Stimulated activated CD8-positive, alpha-beta memory T cell treated with anti-CD3 and anti-CD28 coated beads, Interleukin-7, amount 100 ng/mL, for 1 hour (primary cell): ENCODE measurements at places on chromosomes 1 and 21.
A peak's percentile ranks its signal among the peaks of the same experiment; 100 is the strongest.

DNA sequence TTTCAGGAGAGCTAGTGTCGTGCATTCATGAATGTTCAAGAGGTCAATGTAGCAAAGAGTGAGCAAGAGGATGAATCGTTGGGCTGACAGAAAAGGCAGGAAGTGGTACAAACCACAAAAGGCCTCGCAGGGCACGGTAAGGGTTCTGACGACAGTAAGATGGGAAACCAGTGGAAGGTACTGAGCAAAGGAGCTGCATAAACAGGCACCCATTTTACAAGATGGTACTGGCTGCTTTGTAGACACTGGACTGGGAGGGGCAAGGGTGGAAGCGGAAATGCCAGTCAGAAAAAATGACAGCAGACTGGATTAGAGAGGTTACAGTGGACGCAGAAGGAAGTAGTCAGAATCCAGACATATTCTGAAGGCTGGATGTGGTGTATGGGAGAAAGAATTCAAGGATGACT lies 123.5 kb downstream of the PTPN14 start:
- DNase-seq = peak; percentile 27

- no peak for DNase-seq
These were observed 65.7 kb downstream of the DISP1 start for GRCh38 chr1:222880587-222880986.

GRCh38 chr1:54081306-54082270 lies 28.2 kb downstream of the TCEANC2 start:
- DNase-seq = peak; percentile 10

DNA sequence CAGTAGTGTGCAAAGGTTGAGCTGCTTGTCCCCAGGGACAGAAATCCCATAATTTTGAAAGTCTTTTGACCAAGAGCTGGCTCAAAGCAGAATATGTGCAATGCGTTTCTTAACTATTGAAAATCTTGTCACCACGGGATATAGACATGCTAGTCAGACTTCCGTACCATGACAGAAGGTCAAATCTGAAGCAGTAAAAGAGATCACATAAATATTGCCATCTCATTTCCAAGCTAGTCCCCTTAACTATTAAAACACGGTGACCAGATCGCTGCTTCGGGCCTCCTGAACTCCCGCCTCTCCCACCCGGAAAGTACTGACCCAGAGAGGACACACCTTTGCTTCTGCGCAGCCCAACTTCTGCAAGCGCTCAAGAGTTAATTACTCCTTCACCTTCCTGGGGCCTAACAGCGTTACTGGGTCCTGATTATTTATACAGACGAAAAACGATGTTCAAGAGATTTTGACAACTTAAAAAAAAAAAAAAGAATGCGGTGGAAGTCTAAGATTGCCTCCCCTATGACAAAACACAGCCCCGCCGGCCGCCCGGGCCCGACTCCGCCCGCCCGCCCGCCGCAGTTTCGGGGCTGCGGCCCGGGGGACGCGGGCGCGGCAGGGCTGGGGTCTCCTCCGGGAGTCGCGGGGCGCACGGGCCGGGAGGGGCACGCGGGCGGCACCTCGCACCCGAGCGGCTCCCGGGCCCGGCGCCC lies 692 bp downstream of the SORT1 start:
- DNase-seq = no peak

DNA sequence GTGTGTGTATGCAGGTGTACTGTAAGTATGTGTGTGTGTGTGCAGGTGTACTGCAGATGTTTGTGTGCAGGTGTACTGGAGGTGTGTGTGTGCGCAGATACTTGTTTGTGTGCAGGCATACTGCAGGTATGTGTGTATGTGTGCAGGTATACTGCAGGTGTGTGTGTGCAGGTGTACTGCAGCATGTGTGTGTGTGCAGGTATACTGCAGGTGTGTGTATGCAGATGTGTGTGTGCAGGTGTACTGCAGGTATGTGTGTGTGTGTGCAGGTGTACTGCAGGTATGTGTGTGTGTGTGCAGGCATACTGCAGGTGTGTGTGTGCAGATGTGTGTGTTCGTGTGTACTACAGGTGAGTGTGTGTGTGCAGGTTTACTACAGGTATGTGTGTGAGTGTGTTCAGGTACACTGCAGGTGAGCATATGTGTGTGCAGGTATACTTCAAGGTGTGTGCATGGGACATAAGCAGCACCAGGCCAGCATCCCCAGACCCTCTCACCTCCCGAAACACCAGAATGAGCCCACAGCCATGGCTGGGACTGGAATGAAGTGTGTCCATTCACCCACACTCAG lies 97.5 kb downstream of the DMRTB1 start:
- no peak for DNase-seq

DNA sequence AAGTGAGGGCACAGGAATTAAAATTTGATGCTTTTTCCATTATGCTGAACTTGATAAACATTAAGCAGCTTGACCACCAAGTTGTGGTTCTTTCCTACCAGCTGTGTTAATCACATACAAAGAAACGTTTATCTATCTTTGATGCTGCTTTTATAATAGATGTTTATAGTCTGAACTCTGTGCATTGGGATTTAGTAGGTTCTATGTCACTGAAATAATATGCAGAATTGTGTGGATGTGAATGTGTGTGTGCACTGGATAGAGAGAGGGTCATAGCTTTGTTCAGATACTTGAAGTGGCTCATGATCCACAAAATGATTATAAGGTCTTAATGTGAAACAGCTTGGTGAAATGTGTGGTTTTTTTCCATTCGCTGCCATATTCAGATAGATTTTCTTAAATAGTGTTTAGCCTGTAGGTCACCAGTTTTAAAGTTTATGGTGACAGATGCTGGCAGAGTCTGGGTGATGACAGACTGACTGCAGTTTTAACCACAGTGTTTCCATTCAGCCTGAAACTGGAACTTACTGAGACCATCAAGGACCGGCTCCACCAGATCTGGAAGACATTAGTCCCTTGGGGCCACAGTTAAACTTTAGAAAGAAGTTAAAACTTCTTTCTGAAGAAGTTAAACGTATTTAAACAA lies 10.2 kb downstream of the DDI2 start:
- no peak for DNase-seq

GRCh38 chr1:111649227-111649626 lies 29.6 kb downstream of the RAP1A start:
- DNase-seq = no peak

- no peak for DNase-seq
These were observed 7.4 kb downstream of the PLEKHN1 start for GRCh38 chr1:973459-974292.

DNA sequence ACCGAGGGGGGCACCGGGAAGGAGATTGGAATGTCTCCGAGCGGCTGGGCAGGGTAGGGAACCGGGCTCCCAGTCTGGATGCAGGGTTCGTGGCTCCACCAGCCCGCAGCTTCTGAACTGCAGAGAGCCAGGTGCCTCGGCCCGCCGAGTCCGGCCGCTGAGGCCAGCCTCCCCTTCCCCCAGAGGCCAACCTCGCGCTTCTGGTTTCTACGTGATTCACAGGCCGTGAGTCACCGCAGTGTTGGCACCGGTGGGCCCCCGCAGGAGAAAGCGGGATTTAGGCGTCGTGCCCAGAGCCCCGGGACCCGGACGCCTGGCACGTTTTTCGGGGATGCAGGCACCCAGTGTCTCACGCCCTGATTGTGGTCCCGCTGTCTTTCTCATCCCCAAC lies 458 bp downstream of the CRABP2 start:
- no peak for DNase-seq

GRCh38 chr1:228465141-228465540 lies 22.0 kb upstream of the RNF187 start:
- DNase-seq = no peak

DNA sequence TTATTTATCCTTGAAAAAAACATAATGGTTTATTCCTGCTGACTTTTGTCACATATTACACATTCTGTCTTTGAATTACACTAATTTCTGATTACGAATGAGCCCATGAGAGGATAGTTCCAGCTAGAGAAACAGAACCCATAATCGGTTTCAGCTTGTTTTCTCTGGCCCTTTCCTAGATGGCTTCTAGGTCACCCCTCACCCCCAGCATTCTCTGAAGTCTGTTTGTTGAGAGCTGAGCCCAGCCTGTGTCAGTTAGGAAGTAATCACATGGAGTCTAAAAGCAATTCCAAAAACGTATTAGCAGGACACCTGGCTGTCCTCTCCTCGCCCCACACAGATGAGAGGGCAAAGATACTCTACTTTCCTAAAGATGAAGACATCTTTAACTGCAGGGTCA lies 48.9 kb downstream of the KIAA1614 start:
- no peak for DNase-seq

GRCh38 chr1:30782361-30783255 lies 25.0 kb upstream of the LAPTM5 start:
- peak; percentile 48 for DNase-seq

DNA sequence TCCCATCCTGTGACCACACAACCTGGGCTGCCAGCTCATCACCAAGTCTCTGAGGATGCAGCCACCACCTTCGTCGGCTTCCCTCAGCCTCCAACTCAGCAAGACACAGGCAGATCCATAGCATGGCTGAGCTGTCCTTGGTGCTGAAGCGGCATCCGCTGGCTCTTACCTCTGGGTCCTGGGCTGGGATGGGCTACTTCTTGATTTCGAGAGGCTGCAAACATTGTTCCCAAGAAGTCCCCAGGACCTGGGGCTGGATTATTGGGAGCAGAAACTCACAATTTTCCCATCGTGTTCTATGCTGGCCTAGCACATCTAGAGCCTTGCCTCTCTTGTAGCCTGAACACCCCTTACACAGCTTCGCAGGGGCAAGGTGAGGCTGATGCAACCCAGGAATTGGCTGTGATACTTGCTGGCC lies 24.9 kb upstream of the C1QA start:
- DNase-seq = no peak

DNA sequence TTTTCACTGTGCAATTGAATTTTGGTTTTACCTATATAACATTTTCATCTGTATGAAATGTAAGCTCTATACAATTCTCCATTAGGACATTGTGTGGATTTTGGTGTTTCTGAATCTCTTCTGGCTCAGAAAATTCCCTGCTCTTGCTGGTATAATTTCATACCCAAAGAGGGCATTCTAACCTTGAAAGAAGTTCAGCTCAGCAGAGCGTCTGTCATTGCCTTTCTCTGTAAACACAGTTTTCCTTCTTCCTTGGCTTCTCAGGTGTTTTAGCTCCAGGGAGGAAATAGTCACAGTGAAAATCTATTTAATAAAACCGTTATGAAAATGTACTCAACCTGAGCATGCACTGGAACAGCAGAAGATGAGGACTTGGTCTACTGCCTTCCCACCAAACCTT lies 16.0 kb downstream of the DISC1 start:
- no peak for DNase-seq

- DNase-seq = no peak
These were observed 8.3 kb upstream of the PTPRF start for GRCh38 chr1:43522431-43522775.

DNA sequence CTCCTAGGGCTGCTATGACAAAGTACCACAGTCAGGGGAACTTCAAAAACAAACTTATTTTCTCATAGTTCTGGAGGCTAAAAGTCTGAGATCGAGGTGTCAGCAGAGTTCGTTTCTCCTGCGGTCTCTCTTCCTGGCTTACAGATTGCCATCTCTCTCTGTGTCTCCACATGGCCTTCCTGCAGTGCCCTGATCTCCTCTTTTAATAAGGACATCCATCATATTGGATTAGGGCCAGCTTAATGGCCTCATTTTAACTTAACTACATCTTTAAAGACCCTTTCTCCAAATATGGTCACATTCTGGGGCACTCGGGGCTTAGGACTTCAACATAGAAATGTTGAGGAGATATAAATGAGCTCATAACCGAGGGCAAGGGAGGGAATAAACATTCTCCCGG lies 12.2 kb downstream of the C1orf74 start:
- DNase-seq = no peak

DNA sequence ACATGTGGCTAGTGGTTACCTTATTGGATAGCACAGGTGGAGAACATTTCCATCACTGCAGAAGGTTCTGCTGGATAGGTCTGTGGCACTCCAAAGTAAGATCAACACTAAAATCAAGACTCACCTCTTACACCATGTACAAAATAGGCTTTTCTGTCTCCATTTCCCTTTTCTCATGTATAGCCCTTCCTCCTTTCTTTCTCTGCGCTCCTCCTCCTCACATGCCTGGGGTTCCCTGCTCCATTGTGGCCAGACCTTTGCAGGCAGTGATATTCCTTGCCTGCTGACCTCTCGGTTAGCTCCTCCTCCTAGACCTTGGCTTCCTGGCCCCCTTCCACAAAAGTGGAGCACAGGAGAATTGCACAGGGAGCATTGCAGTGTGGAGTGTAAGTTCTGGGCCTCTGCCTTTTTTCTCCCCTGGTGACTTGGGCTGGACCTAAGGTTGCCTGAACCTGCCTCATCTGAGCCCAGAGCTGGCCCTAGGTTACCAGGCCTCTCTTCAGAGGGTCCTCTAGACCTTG lies 33.2 kb upstream of the RBM15 start:
- no peak for DNase-seq

DNA sequence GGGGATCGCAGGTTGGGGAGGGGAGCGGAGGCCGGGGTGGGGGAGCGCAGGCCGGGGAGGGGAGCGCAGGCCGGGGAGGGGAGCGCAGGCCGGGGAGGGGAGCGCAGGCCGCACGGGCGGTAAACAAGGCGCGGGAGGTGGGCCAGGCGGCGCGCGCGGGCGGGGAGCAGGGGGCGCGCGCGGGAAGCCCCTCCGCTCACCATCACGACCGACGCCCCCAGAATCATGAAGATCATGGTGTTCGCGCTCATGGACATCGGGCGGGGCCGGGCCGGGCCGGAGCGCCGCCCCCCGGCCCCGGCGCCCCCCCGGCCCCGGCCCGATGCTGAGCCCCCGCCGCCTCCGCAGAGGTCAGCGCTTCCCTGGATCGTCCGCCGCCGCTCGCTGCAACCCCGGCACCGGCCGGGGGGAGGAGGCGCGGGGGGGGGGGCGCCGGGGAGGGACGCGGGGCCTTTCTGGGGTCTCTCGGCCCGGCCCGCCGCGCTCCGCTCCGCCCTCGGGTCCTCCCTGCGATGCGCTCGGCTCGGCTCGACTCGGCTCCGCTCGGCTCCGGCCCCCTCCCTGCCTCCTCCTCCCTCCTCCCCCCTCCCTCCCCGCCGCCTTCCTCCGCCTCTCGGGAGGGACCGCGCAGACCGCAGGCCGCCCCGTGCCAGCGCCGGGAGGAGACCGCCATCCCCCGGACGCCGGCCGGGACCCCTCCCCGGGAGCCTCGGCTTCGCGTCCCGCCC lies at the start of gene TMEM240:
TMEM240 (minus strand) TSS at position 535 of the 728 bp plus-strand sequence; CDS start at position 257, 278 bp downstream.
- DNase-seq = peak; percentile 5

GRCh38 chr1:31414980-31415370 lies 2.0 kb downstream of the SERINC2 start:
- DNase-seq = no peak

- DNase-seq = peak; percentile 2
These were observed 228.9 kb downstream of the TNR start for GRCh38 chr1:175514387-175514953.

DNA sequence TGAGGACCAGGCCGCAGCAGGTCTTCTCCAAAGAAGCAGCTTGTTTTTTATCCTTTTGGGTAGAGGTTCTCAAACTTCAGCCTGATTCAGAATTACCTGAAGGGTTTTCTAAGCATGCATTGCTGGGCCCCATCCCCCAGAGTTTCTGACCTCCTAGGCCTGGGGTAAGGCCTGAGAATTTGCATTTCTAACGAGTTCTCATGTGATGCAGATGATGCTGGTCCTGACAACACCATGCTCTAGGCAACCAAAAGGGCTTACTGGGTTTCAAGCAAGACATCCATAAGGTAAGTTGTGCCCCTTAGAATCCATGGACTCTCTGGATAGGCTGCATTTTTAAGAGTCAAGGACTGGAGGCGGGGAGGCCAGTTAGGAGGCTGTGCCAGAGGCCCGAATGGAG lies 295.1 kb downstream of the HHIPL2 start:
- no peak for DNase-seq

GRCh38 chr1:43842175-43842498 lies 91.5 kb upstream of the ARTN start:
- no peak for DNase-seq
